Progenitor cell of endocrine pancreas (in vitro differentiated cells): ENCODE measurements at places on chromosomes 6 and 20. TPM values are rescaled to one million over a fixed set of nuclear protein-coding genes. Genes with fewer than 3 reads are reported as not detected.

GRCh38 chr6:129493354-129493902 lies 216.5 kb downstream of the ARHGAP18 start:
- DNase-seq = no peak

Gene MAS1
- total RNA-seq = not detected in 2 replicates

DNA sequence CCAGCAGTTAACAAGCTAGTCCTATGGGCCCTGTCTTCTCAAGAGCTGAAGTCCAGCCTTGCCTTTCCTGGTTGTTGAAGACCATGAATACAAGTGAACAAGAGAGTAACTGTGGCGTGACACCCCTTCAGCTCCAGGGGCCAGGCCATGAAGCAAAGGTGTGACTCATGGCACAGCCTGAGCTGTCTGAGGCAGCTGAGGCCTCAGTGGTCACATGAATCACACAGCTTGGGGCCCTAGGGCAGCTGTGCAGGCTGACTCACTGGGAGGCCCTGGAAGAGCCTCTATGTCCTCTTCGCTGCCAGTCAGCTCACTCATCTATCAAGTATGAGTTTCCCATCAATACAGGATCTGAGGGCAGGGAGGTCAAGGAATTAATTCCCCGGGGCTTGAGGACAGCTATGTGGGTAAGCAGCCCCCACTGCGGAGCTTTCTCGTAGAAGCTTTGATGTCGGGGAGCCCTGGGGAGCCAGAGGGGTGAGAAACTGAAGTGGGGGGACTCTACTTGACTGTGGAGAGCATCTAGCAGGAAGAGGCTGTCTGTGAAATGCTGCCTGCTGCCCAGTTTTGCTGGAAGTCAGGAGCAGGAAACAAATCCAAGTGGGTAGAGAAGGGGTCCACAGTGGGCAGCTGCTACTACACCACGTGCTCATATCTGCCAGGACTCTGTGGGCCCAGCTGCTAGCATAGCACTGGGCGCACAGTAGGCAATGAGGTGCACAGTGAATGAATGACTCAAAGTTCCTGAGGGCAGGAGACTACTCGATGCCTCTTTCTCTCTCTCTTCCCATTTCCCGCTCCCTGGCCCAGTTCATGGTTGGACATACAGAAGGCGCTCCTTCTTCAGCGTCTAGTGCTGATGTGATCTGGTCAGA lies 13.7 kb upstream of the FAM83C start:
- no peak for DNase-seq

DNA sequence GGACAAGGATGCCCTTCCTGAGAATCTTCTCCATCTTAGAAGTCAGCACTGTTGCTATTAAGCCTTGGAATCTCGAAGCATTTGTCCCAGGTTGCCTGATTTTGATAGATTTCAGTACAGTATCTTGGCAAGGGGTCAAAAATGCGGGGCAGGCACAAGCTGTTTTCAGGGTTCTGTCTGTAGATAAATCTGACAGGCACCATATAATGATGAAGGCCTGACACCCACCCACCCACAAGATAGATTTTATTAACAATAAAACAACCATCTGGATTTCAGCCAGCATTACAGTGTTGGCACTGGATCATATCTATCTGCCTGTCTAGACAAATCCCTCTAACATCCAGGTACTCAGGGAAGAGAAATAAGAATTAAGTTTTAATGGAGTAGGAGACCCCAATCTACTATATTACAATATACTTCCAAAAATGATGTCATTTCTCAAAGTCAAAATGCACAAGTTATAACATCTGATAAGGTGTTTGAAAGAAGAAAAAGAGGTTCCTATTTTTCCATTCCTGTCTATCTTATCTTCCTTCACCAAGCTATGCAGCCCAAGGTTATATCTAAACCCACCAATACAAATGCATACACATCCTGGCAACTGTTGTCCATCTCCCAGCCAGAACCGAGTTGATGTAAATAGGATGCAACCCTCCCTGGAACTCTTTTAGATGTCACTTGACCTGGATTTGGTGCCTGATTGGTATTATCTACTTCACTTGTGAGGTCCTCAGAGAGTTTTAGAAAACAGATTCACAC lies 10.7 kb downstream of the NEDD9 start:
- DNase-seq = no peak

GRCh38 chr20:58854638-58855471 lies 2.3 kb downstream of the GNAS start:
- DNase-seq = no peak

- no peak for DNase-seq
These were observed 36.8 kb upstream of the CLDN20 start for GRCh38 chr6:155227046-155227445.

Gene CCM2L
- 1.3 and 1.5 TPM in 2 replicates for total RNA-seq

Gene SLA2
- total RNA-seq = 0.62 and 0.77 TPM in 2 replicates

Gene EYS
- total RNA-seq = 0.44 and 0.46 TPM in 2 replicates

GRCh38 chr20:15288106-15288505 lies 950.7 kb upstream of the FLRT3 start:
- DNase-seq = no peak

- no peak for DNase-seq
These were observed 2.2 kb upstream of the ARID1B start for GRCh38 chr6:156774863-156775405.

- no peak for DNase-seq
These were observed 48.0 kb upstream of the SDHAF4 start for GRCh38 chr6:70518723-70519122.

Gene ADGRB3
- 1.5 and 1.8 TPM in 2 replicates for total RNA-seq

GRCh38 chr6:25428758-25429317 lies 149.7 kb downstream of the CARMIL1 start:
- no peak for DNase-seq

- DNase-seq = no peak
These were observed 1198.4 kb upstream of the CITED2 start for GRCh38 chr6:140572867-140573266.

GRCh38 chr6:136524936-136525413 lies 25.2 kb downstream of the MAP7 start:
- DNase-seq = no peak
